ENCODE measurements at places on chromosomes 12 and 14.

DNA sequence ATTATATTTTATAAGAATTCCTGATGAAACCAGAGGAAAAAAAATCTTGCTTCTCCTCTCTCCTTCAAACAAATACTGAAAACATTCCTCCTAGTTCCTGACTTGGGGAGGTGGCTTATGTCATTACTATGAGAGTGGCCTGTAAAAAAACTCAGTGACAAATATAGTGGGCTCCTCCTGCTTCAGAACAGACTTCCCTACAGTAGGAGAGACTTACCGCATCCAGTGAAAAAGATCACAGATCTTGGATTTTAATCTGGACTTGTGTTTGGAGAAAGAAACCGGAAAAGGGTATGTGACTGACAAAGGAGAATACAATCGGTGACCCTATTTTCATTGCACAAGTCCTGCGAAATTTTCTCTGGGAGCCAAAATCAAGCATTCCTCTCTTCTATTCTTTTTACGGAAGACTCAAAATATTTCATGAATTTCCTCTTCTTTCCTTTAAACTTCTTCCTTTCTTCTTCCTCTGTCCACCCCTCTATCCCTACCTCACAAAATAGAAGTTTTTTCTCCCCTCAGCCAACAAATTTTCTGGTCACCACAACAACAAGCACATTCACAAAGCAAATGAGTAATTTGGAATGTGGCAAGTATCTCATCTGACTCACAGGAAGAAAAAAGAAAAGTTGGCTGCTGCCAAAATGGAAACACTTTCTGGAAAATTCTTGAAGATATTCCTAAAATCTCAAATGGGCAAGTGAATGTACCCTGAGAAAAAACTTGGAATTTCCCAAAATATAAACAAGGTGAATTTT, 185.1 kb upstream of the CDKN3 start:
- no peak for DNase-seq

GRCh38 chr14:52071675-52072074, 2.8 kb upstream of the NID2 start:
- DNase-seq, result no peak

DNA sequence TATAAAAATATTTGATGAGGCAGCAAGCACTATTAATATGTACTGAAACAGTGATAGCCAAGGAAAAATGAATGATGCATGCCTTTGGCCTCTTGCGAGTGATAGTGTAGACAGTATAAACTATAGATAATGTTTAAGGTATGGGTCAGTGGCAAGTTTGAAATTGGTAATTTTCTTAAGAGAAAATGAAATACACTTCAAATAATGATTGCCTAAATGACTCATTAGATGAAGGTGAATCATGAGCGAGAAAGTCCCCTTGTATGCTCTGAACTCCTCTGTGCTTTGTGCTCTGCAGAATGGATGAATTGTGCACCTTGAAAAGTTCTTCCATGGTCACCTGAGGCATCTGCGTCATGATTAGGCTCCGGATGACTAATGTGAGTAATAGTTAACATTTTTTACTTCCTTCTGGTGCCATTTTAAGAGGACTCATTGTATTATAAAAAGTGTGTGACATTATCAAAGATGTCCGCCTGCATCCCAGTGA, 84.9 kb upstream of the RTL1 start:
- no peak for DNase-seq

- no peak for DNase-seq
Measured at GRCh38 chr12:57165741-57166140, 18.3 kb upstream of the LRP1-AS start.

GRCh38 chr14:65057695-65058094, 44.6 kb downstream of the MAX start:
- DNase-seq, result no peak

- DNase-seq, result no peak
Measured at GRCh38 chr12:39440101-39440500, 2.8 kb downstream of the KIF21A start.

- no peak for DNase-seq
Measured at GRCh38 chr14:75198291-75198933, 22.0 kb upstream of the TMED10 start.

DNA sequence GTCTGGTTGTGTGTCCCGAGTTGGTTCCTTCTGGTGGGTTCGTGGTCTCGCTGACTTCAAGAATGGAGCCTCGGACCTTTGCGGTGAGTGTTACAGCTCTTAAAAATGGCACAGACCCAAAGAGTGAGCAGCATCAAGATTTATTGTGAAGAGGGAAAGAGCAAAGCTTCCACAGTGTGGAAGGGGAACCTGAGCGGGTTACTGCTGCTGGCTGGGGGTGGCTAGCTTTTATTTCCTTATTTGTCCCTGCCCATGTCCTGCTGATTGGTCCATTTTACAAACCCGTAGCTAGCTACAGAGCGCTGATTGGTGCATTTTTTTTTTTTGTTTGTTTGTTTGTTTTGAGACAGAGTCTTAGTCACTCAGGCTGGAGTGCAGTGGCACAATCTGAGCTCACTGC, 29.3 kb downstream of the FGF6 start:
- DNase-seq, result no peak

DNA sequence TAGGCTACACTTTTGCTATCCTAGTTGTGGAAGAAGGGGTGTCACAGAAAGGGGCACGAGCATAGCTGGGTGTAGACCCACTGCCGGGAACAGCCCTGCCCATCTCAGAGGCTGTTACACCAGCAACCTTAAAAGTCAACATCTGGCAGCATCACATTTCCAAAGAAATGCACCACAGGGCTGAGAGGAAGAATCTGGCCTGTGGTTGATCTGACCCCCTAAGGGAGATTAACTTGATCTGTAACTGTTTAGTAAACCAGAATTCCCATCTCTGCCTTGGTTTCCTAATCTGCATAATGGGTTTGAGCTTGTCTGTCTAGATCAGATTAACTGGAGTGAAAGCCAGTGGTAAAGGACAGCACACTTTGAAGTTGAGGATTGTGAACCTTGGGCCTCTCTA, 1.3 kb downstream of the LRP1-AS start:
- no peak for DNase-seq

GRCh38 chr12:51448618-51449256, 24.1 kb downstream of the SLC4A8 start:
- DNase-seq, result no peak

- DNase-seq, result no peak
Measured at GRCh38 chr12:40832668-40833067, 140.4 kb downstream of the CNTN1 start.

DNA sequence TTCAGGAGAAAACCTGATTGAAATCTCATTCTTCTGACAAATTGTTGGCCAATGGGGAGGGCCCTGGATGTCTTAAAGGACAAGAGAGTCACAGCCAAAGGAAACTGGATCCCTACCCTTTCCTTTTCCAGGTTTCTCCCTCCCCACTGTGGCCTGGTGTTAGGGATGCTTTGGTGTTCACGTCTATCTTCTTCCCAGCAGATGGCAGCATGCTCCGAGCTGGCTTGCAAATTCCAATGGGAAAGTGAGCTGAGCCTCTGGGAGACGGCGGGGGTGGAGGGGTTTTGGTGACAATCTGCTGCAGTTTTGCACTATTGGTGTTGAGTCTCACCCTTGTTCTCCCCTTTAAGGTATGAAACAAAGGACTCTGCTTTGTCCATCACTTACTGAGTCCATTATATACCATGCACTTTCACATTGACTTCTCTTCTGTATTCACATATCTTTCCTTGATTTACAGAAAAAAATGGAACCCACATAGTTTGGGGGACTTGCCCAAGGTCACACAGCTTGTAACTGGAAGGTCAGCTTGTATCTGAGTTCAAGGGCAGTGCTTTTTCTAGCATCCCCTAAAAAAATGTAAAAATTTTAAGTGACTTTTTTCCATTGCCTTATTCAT, 39.3 kb downstream of the CCDC177 start:
- DNase-seq, result no peak

DNA sequence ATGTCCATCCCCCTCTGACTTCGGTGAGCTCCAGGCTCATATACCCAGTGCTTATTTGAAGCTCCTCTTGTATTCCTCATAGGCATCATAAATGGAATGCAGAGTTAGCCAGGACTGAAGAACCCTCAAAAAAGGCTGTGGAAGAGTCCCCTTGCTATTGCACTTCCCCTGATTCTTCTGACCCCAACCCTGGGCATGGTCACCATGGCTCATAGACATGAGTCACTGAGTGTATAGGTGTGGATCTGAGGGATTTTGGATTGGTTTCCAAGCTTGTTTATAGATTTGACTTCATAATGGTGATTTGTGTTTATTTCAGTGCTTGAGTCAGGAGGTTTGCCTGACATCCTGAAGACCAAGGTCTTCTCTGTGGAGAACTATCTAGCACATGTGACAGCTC, 98.4 kb upstream of the SLC38A2 start:
- no peak for DNase-seq

DNA sequence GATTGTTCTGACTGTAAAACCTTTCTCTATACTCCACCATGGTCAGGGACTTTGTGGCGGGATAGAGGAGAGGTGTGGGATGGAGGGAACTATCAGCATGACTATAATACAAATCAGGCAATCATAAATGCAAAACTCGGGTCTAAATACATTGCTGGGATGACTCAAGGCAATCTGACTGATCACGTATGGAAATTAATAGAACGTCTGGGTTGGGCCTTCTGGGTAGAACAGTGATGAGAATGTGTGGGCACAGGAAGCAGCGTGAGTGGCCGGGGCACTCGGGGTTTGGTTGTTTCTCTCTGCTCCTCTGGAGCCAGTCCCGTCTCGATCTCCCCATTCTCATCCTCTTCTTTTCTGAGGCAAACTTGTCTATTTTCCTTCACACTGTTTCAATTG, 485.8 kb downstream of the VRK1 start:
- DNase-seq, result no peak

GRCh38 chr12:116610971-116611541, 51.9 kb downstream of the MAP1LC3B2 start:
- DNase-seq, result no peak
